ENCODE measurements at places on chromosomes 3 and 15.
A peak's percentile ranks its signal among the peaks of the same experiment; 100 is the strongest.

GRCh38 chr15:84991014-84991712 is 9.5 kb downstream of the PDE8A start:
- DNase-seq = no peak

DNA sequence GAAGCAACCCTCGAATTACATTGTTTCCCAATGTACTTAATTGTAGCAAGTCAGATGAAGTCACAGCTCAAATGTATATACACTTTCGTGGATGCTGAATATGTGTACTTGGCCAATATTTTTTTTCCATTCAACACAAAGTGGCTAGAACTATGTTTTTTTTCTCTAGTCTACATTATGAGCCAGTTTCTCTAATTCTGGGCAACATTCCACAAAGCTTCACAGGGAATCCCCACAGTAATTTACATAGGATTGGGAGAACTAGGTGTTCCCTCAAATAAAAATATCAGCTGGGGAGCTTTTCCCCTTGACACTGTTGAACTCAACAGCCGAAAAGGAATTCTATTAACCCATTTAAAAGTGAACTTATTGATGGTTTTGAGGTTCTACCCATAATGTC is 493.1 kb downstream of the MECOM start:
- no peak for DNase-seq

GRCh38 chr3:152511904-152512303 is 243.2 kb downstream of the MBNL1 start:
- no peak for DNase-seq

DNA sequence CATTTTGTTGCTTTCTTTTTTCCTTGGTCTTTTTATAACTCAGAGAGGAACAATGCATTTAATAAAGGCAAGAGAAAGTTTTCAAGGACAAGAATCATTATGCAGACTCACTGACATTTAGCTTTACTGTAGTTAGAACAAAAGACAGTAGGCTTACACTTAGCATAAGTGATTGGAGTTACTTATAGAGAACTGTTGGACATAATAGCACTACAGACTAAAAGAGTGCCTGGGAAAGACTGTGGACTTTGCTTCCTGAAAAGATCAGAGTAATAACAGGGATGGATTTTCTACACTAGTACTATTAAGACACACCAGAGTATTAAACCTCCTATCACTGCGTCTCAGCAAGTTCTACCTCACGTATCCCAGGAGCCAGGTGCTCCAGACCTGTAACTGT is 39.3 kb upstream of the SPRED1 start:
- no peak for DNase-seq

GRCh38 chr3:123409443-123410148 is 39.3 kb downstream of the ADCY5 start:
- DNase-seq = no peak

- DNase-seq = no peak
Measured at GRCh38 chr3:11661052-11661656, 17.4 kb upstream of the VGLL4 start.

GRCh38 chr3:78761126-78761525 is 1006.7 kb downstream of the ROBO1 start:
- no peak for DNase-seq

DNA sequence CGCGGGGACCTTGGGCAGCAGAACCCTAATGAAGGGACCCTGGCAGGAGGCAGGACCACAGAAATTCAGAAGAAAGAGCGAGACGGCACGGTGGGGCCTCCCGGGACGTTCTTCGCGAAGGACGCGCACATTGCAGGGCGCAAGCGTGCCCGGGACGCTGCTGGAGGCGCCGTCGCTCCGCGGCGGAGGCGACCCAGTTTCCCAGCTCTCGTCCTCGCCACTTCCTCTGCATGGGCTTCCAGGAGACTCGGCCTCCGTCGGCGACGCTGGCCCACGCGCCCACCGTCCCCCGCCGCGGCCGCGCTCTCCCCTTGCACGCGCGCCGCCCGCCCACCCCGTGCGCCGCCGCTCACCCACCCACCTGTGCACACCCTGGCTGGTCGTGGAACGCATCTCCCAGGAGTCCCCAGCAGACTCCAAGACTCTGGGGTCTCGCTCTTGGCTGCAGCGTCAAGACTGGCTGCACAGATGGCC is 31.8 kb upstream of the SMAD3 start:
- DNase-seq = no peak

- no peak for DNase-seq
Measured at GRCh38 chr3:53137221-53137620, 7.0 kb upstream of the RFT1 start.

DNA sequence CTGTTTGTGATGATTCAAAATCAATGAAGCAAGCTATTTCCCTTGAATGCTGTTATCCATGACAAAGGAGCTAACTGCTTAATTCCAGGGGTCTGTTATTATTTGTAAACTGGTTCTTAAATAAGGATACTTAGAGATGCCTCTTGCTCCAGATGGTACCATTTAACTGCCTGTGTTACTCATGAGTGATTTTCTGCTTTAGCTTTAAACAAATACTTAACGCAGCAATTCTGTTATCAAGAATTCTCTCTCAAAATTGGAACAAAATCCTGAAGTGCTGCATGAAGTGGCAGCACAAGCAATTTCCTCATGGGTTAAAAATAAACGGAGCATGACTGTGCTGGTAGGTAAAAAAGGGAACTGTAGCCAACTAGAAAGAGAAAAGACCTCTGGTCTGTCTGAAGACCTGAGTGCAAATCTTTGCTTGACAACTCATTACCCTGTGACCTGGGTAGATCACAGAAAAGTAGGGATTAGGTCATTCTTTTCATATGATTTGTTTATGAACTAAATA is 62.5 kb upstream of the GBE1 start:
- peak; percentile 3 for DNase-seq

DNA sequence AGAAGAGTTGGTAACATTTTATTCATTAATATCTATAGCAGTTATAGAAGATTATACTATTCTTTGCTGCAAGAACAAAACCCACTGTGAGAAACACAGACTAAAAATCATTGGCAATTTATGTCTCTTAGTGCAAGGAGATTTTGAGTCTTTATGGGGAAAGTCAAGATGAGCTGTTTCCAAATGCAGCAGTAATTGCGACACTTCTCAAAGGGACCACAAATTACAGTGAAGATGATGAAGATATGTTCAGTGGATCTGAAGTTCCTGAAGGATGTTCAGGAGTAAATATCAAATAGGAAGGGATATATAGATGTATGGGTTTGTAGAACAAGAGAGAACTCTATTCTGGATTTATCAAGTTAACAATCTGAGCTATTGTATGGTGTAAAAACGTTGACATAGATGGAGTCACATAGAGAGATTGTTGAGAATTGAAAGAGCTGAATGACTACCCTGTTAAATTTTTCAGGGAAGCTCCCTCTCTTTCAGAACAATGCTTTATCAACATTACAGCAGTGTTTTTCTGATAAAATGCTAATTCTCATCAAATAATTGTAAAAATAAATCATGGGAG is 71.8 kb downstream of the DTWD1 start:
- DNase-seq = no peak

DNA sequence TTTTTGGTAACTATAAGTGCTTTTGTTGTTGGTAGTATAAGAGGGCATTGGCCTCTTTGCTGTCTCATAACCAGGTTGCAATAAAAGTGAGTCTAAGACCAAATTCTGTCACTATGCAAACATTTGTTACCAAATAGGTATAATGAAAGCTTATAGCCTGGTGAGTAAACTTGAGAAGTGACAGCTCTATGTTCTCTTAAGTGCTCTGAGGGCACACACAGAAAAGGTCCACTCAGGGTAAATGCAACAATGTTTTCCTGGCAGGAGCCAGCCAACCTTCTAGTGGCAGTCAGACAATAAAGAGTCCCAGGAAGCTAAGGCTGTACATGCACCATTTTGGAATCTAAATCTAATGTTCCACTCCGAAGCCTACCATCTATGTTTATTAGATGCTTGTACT is 262.1 kb upstream of the TGFBR2 start:
- DNase-seq = no peak

GRCh38 chr3:120742849-120743365 is 363 bp downstream of the GTF2E1 start:
- no peak for DNase-seq

- DNase-seq = no peak
Measured at GRCh38 chr15:76533060-76533820, 196.7 kb downstream of the ISL2 start.

DNA sequence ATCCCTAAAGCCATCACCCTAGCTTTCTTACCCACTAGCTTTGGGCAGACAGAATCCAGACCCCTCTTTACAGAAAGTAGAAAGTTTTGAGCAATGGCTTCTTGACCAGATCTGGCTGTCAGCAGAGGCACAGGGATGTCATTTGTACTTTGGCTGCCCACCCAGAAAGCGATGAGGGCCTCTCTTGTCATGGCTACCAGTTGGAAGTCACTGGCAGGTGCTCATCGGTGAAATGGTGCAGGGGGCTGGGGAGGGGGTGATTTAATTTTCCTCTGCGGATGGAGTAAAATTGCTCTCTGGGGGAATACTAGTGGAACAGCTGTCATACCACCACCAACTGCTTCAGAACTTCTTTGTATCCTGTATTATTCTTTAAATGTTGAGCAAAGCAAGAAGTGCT is 393.7 kb downstream of the LSAMP start:
- DNase-seq = peak; percentile 34

DNA sequence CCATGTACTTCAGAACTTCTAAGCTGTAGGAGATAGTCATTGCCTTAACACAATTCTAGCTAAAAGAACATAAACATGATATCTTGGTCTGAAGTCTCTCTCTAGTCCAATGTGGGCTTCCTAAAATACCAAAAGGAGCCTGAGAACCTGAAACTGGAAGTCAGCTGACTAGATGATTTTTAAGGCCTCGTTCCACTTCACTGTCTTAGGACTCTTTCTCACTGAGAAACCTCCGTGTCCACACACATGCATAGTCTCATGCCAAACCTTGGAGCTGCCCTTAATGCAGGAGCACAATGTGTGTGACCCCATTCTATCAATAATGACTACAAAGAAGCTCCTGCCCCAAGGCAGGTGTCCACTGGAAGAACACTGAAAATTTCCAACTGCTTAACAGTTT is 87.7 kb downstream of the ETFA start:
- no peak for DNase-seq

- DNase-seq = no peak
Measured at GRCh38 chr15:52805351-52806283, 15.5 kb upstream of the ONECUT1 start.

- DNase-seq = no peak
Measured at GRCh38 chr3:64343689-64344430, 118.6 kb upstream of the PRICKLE2 start.

- DNase-seq = no peak
Measured at GRCh38 chr3:175238801-175239200, 379.7 kb downstream of the NAALADL2 start.

DNA sequence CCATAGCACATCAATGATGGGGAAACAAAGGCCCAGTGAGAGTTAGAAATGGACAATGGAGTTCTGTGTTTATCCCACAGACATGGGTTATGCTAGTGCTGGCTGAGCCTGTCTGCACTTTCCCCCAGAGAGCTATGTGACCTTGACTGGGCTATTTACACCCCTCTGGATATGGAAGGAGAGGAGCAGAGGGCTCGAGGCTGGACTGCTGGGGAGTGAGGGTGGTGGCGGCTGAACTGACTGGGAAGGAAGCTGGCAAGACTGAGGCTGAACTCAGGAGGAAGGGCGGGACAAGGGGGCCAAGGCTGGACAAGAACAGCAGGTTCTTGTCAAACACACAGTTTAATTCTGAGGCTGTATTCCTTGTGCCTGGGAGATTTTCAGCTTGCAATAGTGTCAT is 10.8 kb upstream of the INSYN1 start:
- DNase-seq = no peak

DNA sequence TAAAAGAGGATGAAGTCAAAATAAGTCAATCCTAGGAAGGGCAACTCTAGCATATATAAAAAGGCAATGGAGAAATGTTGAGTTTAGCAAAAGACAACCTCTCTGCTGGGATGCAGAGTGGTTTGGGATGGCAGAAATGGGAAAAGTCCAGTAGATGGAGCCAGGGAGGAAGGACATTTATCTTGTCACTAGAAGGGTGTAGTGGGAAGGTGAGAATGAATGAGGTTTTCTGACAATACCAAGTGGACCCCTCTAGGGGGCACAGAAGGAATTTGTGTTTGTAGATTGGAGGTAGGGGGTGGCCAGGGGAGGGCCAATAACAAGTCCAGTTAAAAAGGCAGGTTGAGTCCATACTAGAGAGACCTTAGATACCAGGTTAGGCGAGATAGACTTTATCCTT is 80.0 kb downstream of the THSD4 start:
- DNase-seq = no peak

DNA sequence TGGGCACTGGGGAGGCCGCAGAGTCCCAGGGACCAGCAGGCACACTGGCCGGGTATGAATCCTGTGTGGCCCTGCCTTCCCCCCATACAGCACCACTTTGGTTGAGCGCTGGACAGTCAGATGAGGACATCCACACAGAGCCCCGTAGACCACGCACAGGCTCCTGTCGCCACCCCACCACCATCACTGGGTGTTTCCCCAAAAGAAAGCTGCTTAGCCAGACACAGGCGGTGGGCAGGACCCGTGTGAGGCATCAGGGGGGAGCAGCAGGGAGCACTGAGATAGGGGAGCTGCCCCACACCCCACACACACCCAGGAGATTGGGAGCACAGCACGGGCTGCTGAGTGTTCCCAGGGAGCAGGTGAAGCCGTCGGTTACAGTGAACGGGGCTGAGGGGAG is 42.4 kb upstream of the SLC41A3 start:
- no peak for DNase-seq

DNA sequence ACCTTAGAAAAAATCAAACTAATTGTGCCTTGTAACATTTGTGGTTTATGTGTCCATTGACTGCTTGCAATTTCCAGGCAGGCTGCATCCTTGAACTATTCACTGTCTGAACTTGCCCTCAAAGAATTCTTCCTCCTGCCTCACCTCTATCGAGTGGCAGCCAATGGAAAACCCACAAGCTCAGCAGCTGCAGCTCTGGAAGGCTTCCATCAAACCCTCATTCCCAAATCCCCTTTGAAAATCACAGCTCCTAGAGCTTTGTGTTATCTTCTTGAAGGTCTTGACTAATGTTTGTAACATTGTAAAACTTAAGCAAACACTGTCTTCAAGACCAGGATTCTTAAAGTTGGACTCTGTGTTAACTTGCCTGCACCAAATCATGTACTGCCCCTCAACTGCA is 81.1 kb downstream of the FILIP1L start:
- DNase-seq = no peak

DNA sequence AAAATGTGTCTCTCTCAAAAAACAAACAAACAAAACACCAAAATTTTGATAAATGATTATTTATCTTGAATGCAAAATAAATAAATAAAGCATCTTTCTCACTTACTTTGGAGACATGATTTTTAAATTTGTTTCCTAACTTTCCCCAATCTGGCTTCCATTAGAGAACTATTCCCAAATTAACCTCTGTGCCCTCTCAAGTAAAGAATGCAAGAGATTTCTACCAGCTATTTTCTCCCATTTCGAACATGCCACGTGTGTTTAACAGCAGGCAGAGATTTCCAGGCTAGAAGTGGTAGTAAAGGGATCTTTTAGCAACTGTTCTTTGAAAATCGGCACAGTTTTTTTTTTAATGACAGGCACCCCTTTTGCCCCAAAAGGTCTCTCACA is 269.1 kb downstream of the SHQ1 start:
- DNase-seq = no peak

DNA sequence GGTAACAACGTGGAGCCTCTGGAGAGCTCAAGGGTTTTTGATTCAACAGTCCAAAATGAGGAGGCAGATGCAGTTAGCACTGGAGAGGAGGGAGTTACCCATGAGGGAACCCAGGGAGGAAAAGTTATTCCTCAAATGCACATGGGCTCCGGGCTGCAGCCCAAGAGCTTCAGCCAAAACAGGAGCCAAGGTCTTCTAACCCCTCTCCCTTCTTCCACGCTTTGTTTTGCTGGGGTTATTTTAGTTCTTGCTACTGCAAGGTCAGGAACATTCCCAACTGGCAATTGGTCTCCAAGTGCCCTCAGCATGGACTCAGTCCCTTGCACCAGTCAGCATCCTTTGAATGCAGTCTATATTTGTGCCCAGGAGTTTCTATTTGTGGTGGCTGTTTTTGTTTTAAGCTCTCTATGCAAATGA is 90.0 kb downstream of the TGFBR2 start:
- DNase-seq = no peak

All from NCI-H1694 treated with DMSO at 0.1 percent for 48 hours (cell line).